ENCODE measurements at places on chromosomes 4 and X.

- no peak for DNase-seq
These were observed 505.0 kb downstream of the ARAP2 start for GRCh38 chr4:35739308-35739707.

DNA sequence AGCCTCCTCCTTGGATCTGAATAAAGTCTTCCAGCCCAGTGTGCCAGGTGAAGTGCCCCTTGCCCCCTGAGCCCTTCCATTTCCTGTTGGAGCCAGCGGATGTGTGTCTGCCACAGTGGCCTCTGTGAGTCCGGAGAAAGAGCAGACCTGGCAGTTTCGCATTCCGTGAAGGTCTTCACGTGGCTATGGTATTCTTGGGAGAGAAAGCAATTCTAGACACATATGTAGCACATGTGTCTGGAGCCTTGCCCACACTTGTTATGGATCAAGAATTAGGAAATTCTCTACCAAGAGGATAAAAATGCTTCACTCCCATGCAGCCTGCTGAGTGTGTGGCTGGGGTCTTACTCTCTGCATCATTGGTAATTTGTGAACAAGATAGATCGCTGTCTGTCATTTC is 130.9 kb downstream of the REPS2 start:
- DNase-seq, result no peak

DNA sequence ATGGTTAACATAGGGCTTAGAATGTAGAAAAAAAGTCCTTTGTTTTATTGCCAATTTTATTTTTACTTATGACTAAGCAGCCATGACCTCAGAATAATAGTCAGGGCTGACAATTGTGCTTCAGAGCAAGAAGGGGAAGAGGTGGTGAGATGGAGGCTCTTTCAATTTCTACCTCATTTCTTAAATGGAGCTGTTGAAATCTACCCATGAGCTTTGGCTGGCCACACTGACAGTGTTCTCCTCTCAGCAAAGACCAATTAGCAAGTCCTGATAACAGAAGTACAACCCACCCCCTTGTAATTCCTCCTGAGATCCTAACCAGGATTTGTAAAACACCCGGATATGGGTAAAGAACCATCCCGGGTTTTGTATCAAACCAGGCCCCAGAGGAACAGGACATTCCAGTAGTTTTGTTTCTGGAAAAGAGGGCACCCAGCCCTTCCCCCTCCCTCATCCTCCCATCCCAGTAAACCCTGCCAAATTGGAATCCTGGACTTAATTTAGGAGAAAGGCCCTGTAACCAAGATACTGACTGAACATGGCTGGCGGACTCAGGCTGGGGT is at the start of gene HEPH:
TSS of gene HEPH (plus strand) at position 399 of the 563 bp plus-strand sequence. CDS start 6,324 bp downstream, outside the sequence.
- DNase-seq, result peak; percentile 8

- DNase-seq, result peak; percentile 5
These were observed 142.1 kb upstream of the FTHL17 start for GRCh38 chrX:31213941-31214340.

- DNase-seq, result no peak
These were observed 332.6 kb downstream of the ARHGAP10 start for GRCh38 chr4:148064451-148064850.

DNA sequence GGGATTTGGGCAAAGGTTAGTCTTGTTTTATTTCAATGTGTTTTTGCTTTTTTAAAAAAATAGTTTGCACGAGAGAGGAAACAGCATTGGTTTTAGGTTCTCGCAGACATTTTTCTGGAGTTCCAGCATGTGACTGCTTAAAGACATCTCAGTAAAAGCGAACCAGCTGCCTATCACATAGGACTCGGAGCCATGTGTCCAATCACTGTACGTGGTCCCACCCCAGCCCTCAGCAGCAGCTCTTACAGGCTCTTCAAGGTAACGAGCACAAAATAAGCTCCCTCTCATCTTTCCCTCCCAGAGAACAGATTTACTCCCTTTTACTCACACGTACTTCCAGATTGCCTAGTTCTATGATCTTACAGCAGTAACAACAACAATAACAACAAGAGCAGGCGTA is 68.7 kb downstream of the MCF2 start:
- DNase-seq, result no peak

- DNase-seq, result no peak
These were observed 28.3 kb downstream of the CHRNA9 start for GRCh38 chr4:40363382-40363920.

DNA sequence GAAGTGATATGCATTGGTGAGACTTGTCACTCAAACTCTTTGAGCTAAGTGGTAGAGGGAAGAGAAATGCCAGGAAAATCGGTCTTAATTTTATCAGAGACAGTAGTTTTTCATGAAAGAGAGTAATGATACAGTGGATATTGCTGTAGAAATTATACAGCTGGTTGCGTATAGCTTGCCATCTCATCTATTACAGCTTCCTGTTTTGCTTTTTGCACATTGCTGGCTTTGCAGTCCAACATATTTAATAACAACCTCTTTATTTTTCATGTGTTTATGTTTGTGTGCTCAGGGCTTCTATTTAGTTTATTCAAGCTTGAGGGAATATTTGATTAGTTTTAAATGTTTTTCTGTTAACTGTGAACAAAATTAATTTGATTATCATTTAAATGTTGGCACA is 11.5 kb downstream of the SMAD1 start:
- DNase-seq, result no peak

- no peak for DNase-seq
These were observed 37.3 kb downstream of the WDR1 start for GRCh38 chr4:10079256-10079655.

- no peak for DNase-seq
These were observed 123.5 kb upstream of the SMARCAD1 start for GRCh38 chr4:94084155-94084554.

GRCh38 chr4:73902817-73903547 is 33.8 kb downstream of the CXCL1 start:
- no peak for DNase-seq

DNA sequence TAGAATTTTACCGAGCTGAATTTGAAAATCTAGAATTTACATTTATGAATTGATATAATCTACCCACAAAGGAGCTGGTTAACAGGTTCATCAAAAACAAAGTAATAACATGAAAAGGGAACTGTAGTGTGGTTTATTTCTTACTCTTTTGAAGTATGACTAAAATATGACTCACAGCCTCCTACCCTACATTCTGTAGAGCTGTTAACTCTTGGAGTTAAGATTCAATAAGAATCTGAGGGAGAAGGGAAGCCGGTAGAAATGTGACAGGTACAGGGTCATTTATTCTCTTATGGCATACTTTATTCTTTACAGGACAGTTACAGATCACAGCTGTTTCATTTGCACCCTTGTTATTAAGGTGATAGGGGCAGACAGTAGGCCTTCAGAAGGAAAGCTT is 132.2 kb upstream of the FAM47B start:
- no peak for DNase-seq

DNA sequence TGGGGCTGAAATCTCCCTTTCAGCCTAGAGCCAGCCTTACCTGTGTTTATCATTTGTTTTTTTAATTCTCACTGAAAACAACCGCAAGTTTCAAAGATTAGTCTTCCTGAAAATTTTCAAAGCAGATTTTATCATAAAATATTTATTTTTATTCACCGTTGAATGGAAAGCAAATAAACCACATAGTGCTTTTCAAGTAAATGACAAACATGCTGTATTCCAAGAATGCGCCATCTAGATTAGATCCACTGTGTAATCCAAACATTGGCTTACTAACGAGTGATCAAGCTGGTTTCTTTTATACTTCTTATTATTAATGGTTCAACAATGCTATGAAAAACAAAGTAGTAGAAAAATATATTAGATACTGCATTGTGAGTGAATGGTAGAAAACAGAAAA is 1176.2 kb upstream of the IGFBP7 start:
- no peak for DNase-seq

- no peak for DNase-seq
These were observed 21.9 kb upstream of the ZNF81 start for GRCh38 chrX:47814851-47815250.

DNA sequence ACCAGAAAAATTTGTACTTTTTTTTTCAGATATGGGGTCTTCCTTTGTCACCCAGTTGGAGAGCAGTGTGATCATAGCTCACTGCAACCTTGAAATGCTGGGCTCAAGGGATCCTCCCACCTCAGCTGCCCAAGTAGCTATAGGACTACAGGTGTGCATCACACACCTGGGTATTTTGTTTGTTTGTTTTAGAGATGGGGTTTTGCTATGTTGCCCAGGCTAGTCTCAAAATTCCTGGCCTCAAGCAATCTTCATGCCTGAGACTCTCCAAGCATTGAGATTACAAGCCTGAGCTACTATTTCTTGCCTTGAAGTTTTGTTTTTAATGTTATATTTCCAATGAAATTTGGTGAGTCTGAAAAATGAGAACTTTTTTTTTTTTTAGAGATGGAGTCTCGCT is 847.8 kb downstream of the TRIML1 start:
- DNase-seq, result no peak

GRCh38 chr4:47386561-47387235 is 76.8 kb downstream of the COMMD8 start:
- DNase-seq, result no peak

All from endothelial cell (in vitro differentiated cells).